ENCODE measurements at places on chromosomes 7 and 10. TPM values are rescaled to one million over a fixed set of nuclear protein-coding genes. Genes with fewer than 3 reads are reported as not detected.

The SLC18A3 gene
- not detected for polyA plus RNA-seq

The EN2 gene
- not detected for polyA plus RNA-seq

The ACTR3C gene
- polyA plus RNA-seq, result 1.7 TPM

The PHYHIPL gene
- not detected for polyA plus RNA-seq

The SLC13A4 gene
- not detected for polyA plus RNA-seq

The SPDYE8 gene
- not detected for polyA plus RNA-seq

- DNase-seq, result no peak
These were observed 59.7 kb downstream of the LCOR start for GRCh38 chr10:96891840-96892239.

DNA sequence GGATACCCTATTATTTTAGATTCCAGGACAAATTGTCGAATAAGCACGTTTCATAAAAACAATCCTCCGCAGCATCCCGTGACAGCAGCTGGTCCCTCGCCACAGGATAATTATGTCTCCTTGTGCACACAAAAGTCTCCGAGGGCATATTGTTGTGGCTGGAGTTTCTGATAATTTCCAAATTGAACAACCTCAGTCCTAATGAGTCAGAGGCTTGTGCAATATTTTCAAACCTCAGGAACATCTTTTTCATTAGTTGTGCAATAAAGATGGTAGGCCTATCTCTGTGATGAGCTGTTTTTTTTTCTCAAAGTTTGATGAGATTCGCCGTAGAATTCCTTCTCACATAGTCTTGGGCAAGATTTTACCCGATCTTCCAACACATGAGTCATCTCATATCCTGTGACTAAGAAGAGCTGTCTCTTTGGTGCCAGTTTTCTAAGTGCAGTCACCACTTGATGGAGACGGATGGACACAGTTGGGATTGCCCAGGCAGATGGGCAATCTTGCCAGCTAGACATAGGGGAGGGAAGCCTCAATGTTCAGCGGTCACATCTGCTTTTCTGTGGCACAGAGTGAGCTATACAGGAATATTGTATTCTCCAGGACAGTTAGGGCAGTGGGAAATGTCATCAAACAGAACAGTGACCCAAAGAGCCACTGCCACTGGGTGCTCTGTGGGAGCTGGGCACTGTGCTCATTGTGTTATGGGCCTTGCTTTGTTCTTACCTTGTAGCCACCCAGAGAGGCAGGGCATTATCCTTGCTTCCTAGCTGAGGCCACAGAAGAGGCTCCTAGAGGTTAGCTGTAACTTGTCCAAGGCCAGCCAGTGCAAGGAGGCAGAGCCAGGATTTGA is 7.8 kb downstream of the HTRA1 start:
- DNase-seq, result peak; percentile 94

- DNase-seq, result no peak
These were observed at the start of gene EBF3 for GRCh38 chr10:129963641-129964501. Gene EBF3, minus strand, starts transcription at chr10:129964274. Its CDS starts 506 bp downstream, at chr10:129963768.

- DNase-seq, result no peak
These were observed 52.8 kb upstream of the SEMA3E start for GRCh38 chr7:83701736-83702135.

DNA sequence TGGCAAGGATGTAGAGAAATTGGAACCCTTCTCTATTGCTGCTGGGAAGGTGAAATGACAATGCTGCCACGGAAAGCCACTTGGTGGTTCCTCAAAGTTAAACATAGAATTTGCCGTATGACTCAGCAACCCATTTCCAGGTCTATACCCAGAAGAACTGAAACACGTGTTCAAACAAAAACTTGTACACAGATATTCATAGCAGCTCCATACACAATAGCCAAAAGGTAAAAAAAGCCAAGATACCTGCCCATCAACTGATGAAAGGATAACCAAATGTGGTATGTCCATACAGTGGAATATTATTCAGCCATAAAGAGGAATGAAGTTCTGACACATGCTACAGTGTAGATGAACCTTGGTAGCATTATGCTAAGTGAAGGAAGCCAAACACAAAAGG is 39.1 kb downstream of the LHPP start:
- no peak for DNase-seq

DNA sequence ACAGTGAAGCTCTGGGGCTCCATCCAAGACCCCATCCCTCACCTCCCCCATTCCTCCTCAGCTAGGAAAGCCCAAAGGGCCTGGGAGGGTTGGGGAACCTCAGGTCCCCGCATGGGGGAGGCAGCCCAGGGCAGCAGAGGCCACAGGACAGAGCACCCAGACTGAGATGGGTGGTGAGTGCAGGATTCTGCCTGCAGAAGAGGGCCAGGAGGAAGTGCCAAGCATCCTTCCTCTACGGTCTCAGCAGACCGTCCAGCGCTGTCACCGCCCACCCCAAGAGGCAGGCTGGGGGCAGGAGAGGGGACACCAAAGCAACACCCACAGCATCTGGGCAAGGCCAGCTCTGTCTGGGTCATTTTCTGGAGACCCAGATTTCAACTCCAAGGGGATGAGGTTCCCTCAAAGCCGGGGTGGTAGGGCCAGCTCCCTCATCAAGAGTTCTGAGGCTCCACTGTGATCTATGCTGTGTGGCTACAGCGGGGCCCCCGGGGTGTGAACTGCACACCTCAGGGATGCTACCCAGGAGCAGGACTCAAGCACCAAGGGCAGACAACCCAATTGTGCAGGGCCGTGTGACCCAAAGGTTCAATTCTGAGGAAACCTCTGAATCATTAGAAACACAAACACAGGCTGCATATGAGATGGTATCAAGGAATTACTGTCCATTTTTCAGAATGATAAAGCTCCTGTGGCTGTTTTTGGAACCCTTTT is 46.8 kb downstream of the CAMK2B start:
- no peak for DNase-seq

DNA sequence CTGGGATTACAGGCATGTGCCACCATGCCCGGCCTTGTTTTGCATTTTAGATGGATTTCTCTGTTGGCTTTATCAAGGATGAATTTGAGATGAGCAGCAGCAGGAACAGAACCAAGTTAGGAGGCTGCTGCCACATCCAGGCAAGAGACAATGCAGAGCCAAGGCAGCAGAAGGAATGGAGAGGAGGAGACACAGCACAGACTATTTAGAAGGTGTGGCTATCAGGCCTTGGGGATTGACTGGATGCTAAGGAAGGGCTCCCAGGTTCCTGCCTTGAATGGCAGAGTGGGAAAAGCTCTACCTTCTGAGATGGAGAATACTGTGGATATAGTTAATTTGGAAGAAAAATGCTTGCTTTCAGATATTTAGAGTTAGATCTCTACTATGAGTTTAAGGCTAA is 484.7 kb upstream of the C7orf33 start:
- no peak for DNase-seq

- DNase-seq, result no peak
These were observed 124.5 kb downstream of the TMEM168 start for GRCh38 chr7:112665709-112666108.

GRCh38 chr7:135601182-135601581 is 43.5 kb downstream of the NUP205 start:
- DNase-seq, result no peak

DNA sequence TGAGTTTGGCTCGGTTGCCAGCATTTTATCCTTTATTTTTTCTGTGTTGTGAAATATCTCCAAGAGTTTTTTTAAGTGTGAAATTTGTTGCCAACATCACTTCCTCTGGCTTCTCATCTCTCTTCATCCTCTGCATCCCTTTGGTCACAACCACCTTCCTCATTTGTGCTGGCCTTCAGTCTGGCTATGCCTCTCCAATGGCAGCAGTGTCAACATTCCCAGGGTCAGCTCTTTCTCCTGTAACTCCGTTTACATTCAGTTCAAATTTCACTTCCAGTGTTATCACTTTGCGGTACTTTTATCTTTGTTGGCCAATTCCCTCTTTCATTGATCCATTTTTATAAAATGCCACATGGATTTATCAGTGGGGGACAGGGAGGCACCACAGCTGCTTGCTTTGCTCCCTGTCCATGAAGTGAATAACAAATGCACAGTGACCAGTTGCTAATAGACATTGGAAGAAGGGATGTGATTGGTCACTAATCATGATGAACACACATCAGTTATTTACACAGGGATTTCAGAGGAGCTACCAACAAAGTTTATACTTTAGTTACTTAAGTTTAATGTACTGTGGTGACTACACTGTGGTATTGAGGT is 311.4 kb upstream of the LRGUK start:
- no peak for DNase-seq

GRCh38 chr10:75770626-75771081 is 339.2 kb downstream of the LRMDA start:
- DNase-seq, result no peak

DNA sequence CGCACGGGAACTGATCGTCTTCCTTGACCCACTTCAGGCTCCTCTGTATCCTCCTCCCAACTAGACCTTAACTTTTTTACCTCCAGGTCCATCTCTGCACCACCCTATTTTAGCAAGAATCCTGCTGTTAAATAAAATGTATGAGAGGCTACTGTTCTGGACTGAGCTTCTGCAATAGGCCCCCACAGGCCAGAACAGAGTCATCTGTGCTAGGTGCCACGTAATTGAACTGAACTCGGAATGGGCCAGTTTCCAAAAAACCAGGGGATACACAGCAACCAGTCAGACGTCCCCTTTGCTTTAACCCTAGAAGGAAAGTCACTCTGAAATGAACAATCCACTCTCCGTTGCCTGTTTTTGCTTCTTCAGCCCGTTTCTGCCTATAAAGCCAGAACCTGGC is 71.3 kb downstream of the CHST15 start:
- DNase-seq, result no peak

DNA sequence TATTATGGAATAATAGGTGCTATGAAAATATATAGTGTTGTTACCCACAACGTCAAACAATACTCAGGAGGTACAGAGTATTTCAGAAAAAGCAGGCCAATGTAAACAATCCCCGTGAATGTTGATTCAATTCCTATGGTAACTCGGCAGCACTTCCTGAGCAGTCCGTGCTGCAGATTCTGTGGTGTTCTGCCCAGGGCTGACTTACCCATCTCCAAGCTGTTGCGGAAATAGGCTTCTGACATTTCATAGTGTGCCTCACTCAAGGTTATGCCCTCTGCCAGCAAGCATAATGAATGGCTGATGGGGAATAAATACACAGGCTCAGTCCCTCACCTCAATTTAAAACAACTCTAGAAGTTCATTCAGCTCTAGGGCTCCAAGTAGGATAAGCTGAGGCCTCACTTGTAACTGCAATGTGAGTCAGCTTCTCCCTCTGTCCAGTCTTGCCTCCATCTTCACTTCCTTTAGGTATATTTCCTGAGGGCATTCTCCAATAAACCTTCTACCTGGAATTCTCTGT is 177.6 kb downstream of the GNAI1 start:
- DNase-seq, result no peak

DNA sequence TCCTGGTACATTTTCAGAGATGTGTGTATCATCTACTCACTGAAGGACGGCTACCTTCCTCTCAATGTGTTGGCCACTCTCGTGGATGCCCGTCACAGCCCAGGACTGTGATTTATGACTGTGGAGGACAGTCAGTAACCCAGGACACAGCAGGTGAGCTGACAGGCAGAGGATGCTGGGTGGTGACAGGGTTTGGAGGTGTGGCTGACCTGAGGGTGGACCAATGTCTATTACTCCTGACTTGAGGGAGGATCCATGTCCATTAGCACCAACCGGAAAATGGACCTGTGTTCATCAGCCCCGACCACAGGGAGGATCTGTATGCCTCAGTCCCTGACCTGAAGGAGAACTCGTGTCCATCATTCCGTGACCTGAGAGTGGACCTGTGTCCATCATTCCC is 96.1 kb downstream of the ADCY1 start:
- no peak for DNase-seq
